NCI-H446 (cell line): ENCODE measurements at places on chromosomes 1 and 21.

- DNase-seq, result no peak
Measured at GRCh38 chr1:47938520-47938919, 58.7 kb downstream of the TRABD2B start.

GRCh38 chr1:38569932-38570656 lies 289.5 kb downstream of the RRAGC start:
- no peak for DNase-seq

- no peak for DNase-seq
Measured at GRCh38 chr1:73161418-73161817, 879.1 kb upstream of the NEGR1 start.

GRCh38 chr1:96559707-96560596 lies 161.6 kb upstream of the PTBP2 start:
- no peak for DNase-seq

GRCh38 chr1:78673120-78673519 lies 23.5 kb downstream of the IFI44 start:
- DNase-seq, result no peak

- no peak for DNase-seq
Measured at GRCh38 chr1:246760422-246761347, 36.5 kb downstream of the SCCPDH start.

GRCh38 chr1:102687383-102687782 lies 420.9 kb downstream of the COL11A1 start:
- no peak for DNase-seq

DNA sequence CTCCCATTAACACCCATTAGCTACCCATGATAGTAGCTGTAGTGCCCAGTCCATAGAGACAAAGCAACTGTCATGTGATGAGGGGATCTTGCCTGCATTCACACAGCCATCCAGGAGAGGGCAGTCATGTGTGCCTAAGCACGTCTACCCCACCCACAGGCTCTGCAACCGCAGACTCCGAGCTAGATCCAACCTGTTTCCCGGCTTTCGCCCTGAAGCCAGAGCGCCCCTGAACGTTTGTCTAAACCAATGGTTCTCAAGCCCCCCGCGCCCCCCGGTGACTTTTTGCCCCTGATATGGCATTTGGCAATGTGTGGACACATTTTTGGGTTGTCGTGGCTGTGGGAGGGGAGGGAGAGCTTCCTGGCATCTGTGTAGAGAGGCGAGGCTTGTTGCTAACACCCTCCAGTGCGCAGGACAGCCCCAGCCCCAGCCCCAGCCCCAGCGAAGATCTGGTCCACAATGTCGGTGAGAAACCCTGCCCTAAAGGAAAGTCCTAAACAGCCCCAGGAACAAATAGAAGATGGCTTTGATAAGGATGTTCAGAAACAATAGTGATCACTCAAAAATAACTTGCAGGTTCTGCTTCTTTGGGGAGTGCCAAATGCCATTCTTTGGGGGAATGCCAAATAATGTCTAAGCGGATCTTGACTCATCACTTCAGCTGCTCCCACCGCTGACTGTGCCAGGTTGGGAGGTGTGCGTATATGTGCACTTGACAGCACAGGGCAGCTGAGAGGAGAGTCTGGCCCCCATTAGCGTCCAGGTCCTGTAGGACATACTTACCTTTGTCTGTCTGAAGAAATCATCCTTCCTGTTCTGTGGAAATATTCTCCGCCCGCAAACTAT lies 34.5 kb downstream of the SLC44A3 start:
- DNase-seq, result peak; percentile 94

- DNase-seq, result no peak
Measured at GRCh38 chr1:6625584-6626149, 999 bp downstream of the THAP3 start.

- no peak for DNase-seq
Measured at GRCh38 chr1:9534953-9535352, 4.3 kb upstream of the SLC25A33 start.

DNA sequence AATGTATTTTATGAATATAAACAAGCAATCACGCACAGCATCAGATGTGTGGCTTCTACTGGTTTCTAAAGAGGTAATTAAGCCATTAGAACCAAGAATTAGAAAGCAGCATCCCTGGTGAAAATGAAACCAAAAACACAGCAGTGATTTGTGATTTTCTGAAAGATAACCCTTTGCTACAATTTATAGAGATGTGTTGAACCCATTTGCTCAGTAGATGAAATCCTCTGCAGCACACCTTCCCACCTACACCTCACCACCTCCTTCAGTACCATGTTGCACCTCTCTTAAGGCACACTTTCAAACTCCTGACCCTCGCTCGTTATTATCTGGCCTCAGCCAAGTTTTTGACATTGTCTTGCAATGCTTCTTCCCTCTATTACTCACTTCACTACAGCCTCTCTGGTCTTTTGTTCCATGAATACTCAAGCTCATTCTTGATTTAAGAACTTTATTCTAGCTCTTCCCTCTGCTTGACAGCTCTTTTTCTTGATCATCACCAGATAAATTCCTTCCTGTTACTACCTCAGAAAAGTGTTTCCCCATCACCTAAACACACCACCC lies 38.6 kb downstream of the NSL1 start:
- no peak for DNase-seq

DNA sequence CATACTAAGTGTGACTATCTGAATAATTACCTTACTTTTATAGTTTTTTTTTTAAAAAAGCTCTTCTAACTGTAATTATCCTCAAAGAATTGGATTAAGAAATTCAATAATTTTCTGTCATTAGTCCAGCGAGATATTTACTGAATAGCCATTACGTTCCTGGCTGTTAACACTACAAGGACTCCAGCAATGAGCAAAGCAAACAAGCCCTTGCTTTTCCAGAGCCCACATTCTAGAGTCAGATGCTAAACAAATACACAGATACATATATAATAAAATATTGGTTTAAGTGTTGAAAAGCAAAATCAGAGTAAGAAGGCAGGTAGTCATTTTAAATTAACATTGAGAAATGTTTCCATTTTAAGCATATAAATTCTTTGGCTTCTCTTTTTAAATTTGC lies 118.4 kb downstream of the ATF6 start:
- no peak for DNase-seq

DNA sequence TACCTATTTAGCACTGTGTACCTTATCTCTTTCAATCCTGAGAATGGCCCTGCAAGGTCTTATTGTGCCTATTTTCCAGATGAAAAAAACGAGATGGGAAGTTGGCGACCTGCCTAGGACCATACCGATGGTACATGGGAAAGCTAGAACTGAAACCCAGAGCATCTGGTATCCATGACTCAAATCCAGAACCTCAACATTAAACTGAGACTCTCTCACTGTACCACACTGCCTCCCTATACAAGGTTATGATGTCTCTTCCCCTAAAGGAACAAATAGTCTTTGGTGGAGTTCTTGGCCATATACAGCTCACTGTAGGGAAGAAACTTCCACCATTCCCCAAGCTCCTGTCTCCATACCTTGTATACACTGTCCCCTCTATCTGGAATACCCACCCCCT lies 110.7 kb downstream of the TNR start:
- DNase-seq, result no peak
